Ovary (tissue), 10 donors: ENCODE measurements at places on chromosomes 11 and 22. TPM values are rescaled to one million over a fixed set of nuclear protein-coding genes. Genes with fewer than 3 reads are reported as not detected.
A peak's percentile ranks its signal among the peaks of the same experiment; 100 is the strongest.

DNA sequence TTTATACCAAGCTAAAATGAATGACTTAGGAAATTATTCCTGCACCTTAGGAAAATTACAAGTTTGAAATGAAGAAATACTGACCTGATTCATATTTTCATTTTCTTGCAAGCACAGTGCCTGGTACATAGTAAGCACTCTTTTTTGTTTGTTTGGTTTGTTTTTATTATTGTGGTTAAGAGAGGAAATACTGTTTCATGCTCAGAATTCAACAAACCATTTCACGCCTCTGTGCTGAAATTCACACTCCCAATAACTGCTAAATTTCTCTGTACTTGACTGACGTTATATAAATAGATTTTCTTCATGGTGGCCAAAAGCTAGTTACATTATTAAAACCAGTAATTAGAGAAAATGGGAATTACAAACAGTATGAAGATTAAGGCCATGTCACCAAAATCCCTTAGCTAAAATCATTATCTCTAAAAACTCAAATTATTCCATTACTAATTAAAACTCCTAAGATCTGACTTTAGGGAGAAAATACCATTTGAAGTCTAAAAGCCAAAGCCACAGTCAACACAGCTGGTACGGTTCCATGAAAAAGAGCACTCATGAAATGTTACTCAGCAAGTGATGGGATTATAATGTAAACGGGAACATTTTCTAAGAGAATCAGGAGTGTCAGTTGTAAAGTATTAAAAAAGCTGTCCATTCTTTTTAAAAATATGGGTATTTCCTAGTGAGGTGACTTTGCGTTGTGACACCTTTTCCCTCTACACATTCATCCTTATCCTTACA is 77.8 kb upstream of the DDI1 start:
- no peak overlapping the region for H3K4me3 ChIP-seq
- H3K36me3 ChIP-seq, result no peaks in the 10 kb centered on the region
- H3K27me3 ChIP-seq, result no peaks in the 10 kb centered on the region
- no peak overlapping the region for H3K27ac ChIP-seq
- DNase-seq, result no peak

- H3K27me3 ChIP-seq, result no peaks in the 10 kb centered on the region
- peaks cover 9% of the 10 kb centered on the region for H3K4me1 ChIP-seq
- DNase-seq, result no peak
- H3K4me3 ChIP-seq, result no peak overlapping the region
- H3K36me3 ChIP-seq, result no peaks in the 10 kb centered on the region
Measured at GRCh38 chr11:498297-499181, 8.5 kb downstream of the RNH1 start.

DNA sequence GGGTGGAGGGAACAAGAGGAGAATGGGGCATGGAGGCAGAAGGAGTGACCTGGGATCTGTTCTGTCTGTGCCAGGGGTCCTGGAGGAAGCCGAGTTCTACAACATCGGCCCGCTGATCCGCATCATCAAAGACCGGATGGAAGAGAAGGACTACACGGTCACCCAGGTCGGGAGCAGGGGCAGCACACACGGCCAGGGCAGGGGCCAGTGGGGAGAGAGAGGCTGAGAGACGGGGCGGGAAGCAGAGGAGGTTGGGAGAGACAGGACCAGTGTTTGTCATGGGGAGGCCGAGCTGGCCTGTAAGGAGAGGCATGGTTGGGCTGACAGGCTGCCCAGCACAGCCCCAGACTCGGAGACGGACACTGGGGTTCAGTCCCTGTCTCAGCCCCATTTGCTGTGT is 4.7 kb downstream of the KCTD17 start:
- no peak overlapping the region for H3K4me3 ChIP-seq
- H3K4me1 ChIP-seq, result peaks cover 5% of the 10 kb centered on the region
- no peak for DNase-seq
- no peaks in the 10 kb centered on the region for H3K27me3 ChIP-seq
- no peak overlapping the region for H3K27ac ChIP-seq
- no peaks in the 10 kb centered on the region for H3K36me3 ChIP-seq

DNA sequence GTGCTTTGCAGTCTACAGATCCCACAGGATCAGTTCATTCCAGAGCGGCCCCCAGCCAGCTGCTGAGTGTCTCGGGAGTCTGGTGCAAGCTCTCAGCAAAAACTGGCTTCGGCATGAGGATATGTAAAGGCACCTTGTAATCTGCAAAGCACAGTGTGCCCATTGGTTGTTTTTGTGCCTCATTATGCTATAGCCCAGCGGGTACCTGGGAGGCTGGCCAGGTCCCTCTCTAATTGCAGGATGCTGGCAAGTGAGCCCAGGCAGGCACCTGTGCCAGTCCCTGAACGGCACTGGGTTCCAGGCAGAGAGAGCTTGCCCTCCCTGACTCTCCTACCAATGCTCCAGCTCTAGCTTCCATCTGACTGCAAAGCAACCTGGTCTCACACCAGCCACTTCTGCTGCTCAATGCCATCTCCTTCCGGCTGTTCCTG is 128.7 kb downstream of the DSCAML1 start:
- H3K4me1 ChIP-seq, result no peaks in the 10 kb centered on the region
- H3K27me3 ChIP-seq, result no peaks in the 10 kb centered on the region
- no peak for DNase-seq
- no peaks in the 10 kb centered on the region for H3K36me3 ChIP-seq

- H3K36me3 ChIP-seq, result no peaks in the 10 kb centered on the region
- H3K27ac ChIP-seq, result no peak overlapping the region
- H3K4me1 ChIP-seq, result no peaks in the 10 kb centered on the region
- H3K27me3 ChIP-seq, result no peaks in the 10 kb centered on the region
Measured at GRCh38 chr11:126926376-126926791, 74.2 kb downstream of the KIRREL3 start.

DNA sequence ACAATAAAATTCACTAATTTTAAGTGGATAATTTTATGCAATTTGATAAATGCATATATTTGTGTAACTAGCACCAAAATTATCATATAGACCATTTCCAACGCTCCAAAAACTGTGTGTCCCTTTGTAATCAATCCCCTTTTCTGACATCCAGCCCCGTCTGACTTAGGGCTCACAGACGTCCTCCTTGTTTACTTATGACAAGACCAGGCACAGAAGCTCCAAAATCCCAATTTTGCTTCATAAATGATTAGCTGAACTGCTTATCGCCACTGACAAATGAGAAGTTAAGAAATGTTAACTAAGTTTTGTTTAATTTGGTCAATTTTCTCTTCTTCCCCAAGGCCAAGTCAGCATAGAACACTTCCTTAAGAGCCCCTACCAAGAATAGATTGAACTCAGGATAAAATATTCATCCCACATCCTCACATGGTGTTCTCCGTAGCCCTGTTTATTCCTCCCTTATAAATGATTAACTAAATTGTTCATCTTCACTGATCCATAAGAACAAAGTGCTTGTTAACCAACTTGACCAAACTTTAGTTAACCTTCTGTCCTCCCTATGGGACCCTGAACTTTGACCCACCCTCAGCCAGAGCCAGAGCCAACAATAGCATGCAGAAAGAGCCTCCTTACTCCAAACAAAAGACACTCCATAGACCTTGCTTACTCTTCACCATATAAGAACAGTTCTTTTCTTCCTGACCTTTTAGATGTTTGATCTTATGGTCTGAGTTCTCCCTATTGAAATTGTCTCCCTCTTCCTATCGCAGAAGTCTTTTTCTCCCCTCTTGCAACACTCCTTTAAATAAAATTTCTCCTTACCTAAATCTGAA is 30.8 kb upstream of the GLYAT start:
- no peaks in the 10 kb centered on the region for H3K27me3 ChIP-seq
- H3K27ac ChIP-seq, result no peak overlapping the region
- H3K4me1 ChIP-seq, result no peaks in the 10 kb centered on the region
- H3K36me3 ChIP-seq, result no peaks in the 10 kb centered on the region
- DNase-seq, result no peak

DNA sequence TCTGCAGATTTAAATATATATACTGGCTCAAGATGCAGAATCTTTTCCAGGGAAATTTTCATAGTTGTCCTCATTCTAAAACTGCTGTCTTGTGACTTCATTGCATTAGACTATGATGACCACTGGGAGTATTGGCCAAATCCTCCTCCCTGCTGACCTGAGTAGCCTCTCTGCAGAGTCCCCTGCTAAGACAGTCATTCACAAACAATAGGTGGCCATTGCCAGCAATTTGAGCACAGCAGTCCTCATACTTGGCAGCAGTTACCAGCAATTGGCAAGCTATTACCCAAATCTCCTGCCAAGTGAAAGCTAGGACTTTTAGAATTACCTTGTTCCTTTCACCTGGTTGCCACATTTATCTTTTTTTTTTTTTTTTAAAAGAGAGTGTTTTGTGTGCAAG is 325.8 kb downstream of the FAT3 start:
- no peaks in the 10 kb centered on the region for H3K4me1 ChIP-seq
- no peaks in the 10 kb centered on the region for H3K27me3 ChIP-seq
- no peaks in the 10 kb centered on the region for H3K36me3 ChIP-seq
- no peak for DNase-seq
- H3K27ac ChIP-seq, result no peak overlapping the region

GRCh38 chr11:70471254-70471653 is 72.9 kb downstream of the CTTN start:
- no peaks in the 10 kb centered on the region for H3K4me1 ChIP-seq
- no peaks in the 10 kb centered on the region for H3K27me3 ChIP-seq
- DNase-seq, result no peak

GRCh38 chr22:36253523-36254490 is 874 bp downstream of the APOL1 start:
- H3K36me3 ChIP-seq, result no peaks in the 10 kb centered on the region
- peak; percentile 58 for DNase-seq
- peak overlapping the region; percentile 58 for H3K27ac ChIP-seq
- H3K4me1 ChIP-seq, result peaks cover 14% of the 10 kb centered on the region
- no peaks in the 10 kb centered on the region for H3K27me3 ChIP-seq

- H3K36me3 ChIP-seq, result no peaks in the 10 kb centered on the region
- no peak for DNase-seq
- H3K27ac ChIP-seq, result no peak overlapping the region
- H3K27me3 ChIP-seq, result no peaks in the 10 kb centered on the region
- no peak overlapping the region for H3K4me3 ChIP-seq
Measured at GRCh38 chr11:115761348-115761747, 257.1 kb upstream of the CADM1 start.

GRCh38 chr22:38623351-38623750 is 32.8 kb downstream of the FAM227A start:
- no peak overlapping the region for H3K4me3 ChIP-seq
- no peak overlapping the region for H3K27ac ChIP-seq
- no peaks in the 10 kb centered on the region for H3K27me3 ChIP-seq
- no peaks in the 10 kb centered on the region for H3K4me1 ChIP-seq
- H3K36me3 ChIP-seq, result no peaks in the 10 kb centered on the region

DNA sequence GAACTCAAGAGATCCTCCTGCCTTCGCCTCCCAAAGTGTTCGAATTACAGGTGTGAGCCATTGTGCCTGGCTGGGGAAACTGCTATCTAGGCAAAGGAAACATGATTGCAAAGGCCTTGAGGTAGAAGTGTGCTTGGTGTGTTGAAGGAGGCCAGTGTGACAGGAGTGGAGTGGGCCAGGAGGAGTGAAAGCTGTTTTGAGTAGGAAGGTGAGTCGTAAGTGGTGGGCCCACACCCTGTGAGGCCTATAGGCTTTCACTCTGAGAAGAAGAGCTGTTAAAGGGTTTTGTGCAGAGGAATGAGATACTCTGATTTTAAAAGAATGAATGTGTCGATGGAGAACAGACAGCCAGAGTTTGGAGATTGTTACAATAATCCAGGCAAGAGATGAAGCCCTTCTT is 43.4 kb downstream of the WEE1 start:
- no peaks in the 10 kb centered on the region for H3K27me3 ChIP-seq
- no peaks in the 10 kb centered on the region for H3K4me1 ChIP-seq
- H3K27ac ChIP-seq, result no peak overlapping the region
- DNase-seq, result no peak
- H3K36me3 ChIP-seq, result no peaks in the 10 kb centered on the region

- H3K27me3 ChIP-seq, result no peaks in the 10 kb centered on the region
- no peak for DNase-seq
- no peaks in the 10 kb centered on the region for H3K36me3 ChIP-seq
- H3K4me1 ChIP-seq, result no peaks in the 10 kb centered on the region
- no peak overlapping the region for H3K4me3 ChIP-seq
Measured at GRCh38 chr22:37409459-37410050, 17.7 kb downstream of the ELFN2 start.

- H3K27me3 ChIP-seq, result no peaks in the 10 kb centered on the region
- no peak overlapping the region for H3K27ac ChIP-seq
- H3K36me3 ChIP-seq, result no peaks in the 10 kb centered on the region
- H3K4me3 ChIP-seq, result no peak overlapping the region
- no peaks in the 10 kb centered on the region for H3K4me1 ChIP-seq
- no peak for DNase-seq
Measured at GRCh38 chr11:70501933-70502540, 103.7 kb downstream of the CTTN start.

- H3K27ac ChIP-seq, result no peak overlapping the region
- no peak overlapping the region for H3K4me3 ChIP-seq
- no peak for DNase-seq
- no peaks in the 10 kb centered on the region for H3K36me3 ChIP-seq
Measured at GRCh38 chr11:62502030-62502730, 44.4 kb downstream of the AHNAK start.

- no peaks in the 10 kb centered on the region for H3K36me3 ChIP-seq
- no peak overlapping the region for H3K4me3 ChIP-seq
- no peaks in the 10 kb centered on the region for H3K27me3 ChIP-seq
Measured at GRCh38 chr22:29109822-29110221, 37.0 kb downstream of the KREMEN1 start.

GRCh38 chr11:120994091-120994859 is 29.6 kb upstream of the TBCEL start:
- H3K4me1 ChIP-seq, result no peaks in the 10 kb centered on the region
- H3K27ac ChIP-seq, result no peak overlapping the region

- H3K36me3 ChIP-seq, result no peaks in the 10 kb centered on the region
- H3K4me1 ChIP-seq, result peaks cover 8% of the 10 kb centered on the region
- DNase-seq, result no peak
- H3K27me3 ChIP-seq, result no peaks in the 10 kb centered on the region
- H3K27ac ChIP-seq, result no peak overlapping the region
Measured at GRCh38 chr11:19241260-19242178, 774 bp upstream of the E2F8 start.

- H3K4me1 ChIP-seq, result no peaks in the 10 kb centered on the region
- H3K4me3 ChIP-seq, result no peak overlapping the region
- H3K27me3 ChIP-seq, result no peaks in the 10 kb centered on the region
Measured at GRCh38 chr11:14625586-14626205, 17.9 kb upstream of the PDE3B start.

- peak overlapping the region; percentile 89 for H3K4me3 ChIP-seq
- H3K27ac ChIP-seq, result peak overlapping the region; percentile 99
- H3K4me1 ChIP-seq, result peaks cover 7% of the 10 kb centered on the region
- no peaks in the 10 kb centered on the region for H3K36me3 ChIP-seq
- DNase-seq, result peak; percentile 88
Measured at GRCh38 chr11:102111011-102111786, 952 bp downstream of the YAP1 start.

GRCh38 chr22:20019661-20020532 is 1.0 kb upstream of the TANGO2 start:
- H3K36me3 ChIP-seq, result no peaks in the 10 kb centered on the region
- peak overlapping the region; percentile 84 for H3K4me3 ChIP-seq
- H3K27me3 ChIP-seq, result no peaks in the 10 kb centered on the region
- H3K4me1 ChIP-seq, result peaks cover 13% of the 10 kb centered on the region

Gene E2F8
- 0.42 TPM for total RNA-seq

Gene CRACR2B
- total RNA-seq, result 2.9 TPM

Gene MS4A3
- not detected for total RNA-seq

Gene CACNA1I
- total RNA-seq, result not detected

Gene PATE2
- not detected for total RNA-seq

Gene OR8G5
- not detected for total RNA-seq

Gene PDE3B
- 2.3 TPM for total RNA-seq

Gene CHRNA10
- 0.67 TPM for total RNA-seq

Gene NPAS4
- not detected for total RNA-seq

Gene VPREB1
- not detected for total RNA-seq

Gene MS4A14
- total RNA-seq, result 1.3 TPM

Gene MAPK8IP1
- 15.2 TPM for total RNA-seq

Gene CHADL
- total RNA-seq, result 6.0 TPM
